Metanephros (tissue), 2 donors: ENCODE measurements at places on chromosomes 7 and 10. TPM values are rescaled to one million over a fixed set of nuclear protein-coding genes. Genes with fewer than 3 reads are reported as not detected.

Gene GRM3
- 0.18 TPM for total RNA-seq

Gene TRPV5
- total RNA-seq: 1.1 TPM

Gene SPDYE2B
- total RNA-seq: not detected

Gene AKR1C1
- total RNA-seq: 6.3 TPM

Gene TSPAN33
- 52.7 TPM for total RNA-seq

Gene RBP4
- 4.0 TPM for total RNA-seq

Gene PTPN20
- total RNA-seq: 3.6 TPM

Gene PTF1A
- not detected for total RNA-seq

Gene HACD1
- 25.3 TPM for total RNA-seq

Gene ZPBP
- 0.88 TPM for total RNA-seq

Gene CPED1
- total RNA-seq: 40.0 TPM

Gene FXYD4
- total RNA-seq: 1.6 TPM

Gene STAM
- total RNA-seq: 30.5 TPM

Gene SVOPL
- total RNA-seq: 1.7 TPM

Gene CALCR
- 1.8 TPM for total RNA-seq

Gene SPDYE5
- total RNA-seq: not detected

Gene PRKAR2B
- total RNA-seq: 24.5 TPM

Gene TMEM229A
- total RNA-seq: 0.06 TPM

Gene NOM1
- total RNA-seq: 30.6 TPM

Gene TUBAL3
- total RNA-seq: not detected

Gene MEIG1
- not detected for total RNA-seq

Gene ELFN1
- total RNA-seq: 21.7 TPM

Gene CYP2E1
- 1.4 TPM for total RNA-seq

Gene HOXA1
- 1.7 TPM for total RNA-seq

Gene PCDH15
- total RNA-seq: 6.8 TPM

Gene NPSR1
- not detected for total RNA-seq

Gene BLNK
- 25.1 TPM for total RNA-seq

Gene DNAJC12
- 4.1 TPM for total RNA-seq

Gene ACBD7
- total RNA-seq: 5.1 TPM

Gene CRYGN
- total RNA-seq: 1.2 TPM

Gene ADAM8
- total RNA-seq: 11.7 TPM

Gene PPP1R9A
- 39.9 TPM for total RNA-seq

Gene MNX1
- 0.18 TPM for total RNA-seq

Gene GIMAP2
- total RNA-seq: 10.0 TPM

Gene NEURL1
- 15.0 TPM for total RNA-seq

Gene TAS2R4
- 4.7 TPM for total RNA-seq

Gene CUZD1
- total RNA-seq: 0.29 TPM
